ENCODE measurements at places on chromosomes 2 and 18.

DNA sequence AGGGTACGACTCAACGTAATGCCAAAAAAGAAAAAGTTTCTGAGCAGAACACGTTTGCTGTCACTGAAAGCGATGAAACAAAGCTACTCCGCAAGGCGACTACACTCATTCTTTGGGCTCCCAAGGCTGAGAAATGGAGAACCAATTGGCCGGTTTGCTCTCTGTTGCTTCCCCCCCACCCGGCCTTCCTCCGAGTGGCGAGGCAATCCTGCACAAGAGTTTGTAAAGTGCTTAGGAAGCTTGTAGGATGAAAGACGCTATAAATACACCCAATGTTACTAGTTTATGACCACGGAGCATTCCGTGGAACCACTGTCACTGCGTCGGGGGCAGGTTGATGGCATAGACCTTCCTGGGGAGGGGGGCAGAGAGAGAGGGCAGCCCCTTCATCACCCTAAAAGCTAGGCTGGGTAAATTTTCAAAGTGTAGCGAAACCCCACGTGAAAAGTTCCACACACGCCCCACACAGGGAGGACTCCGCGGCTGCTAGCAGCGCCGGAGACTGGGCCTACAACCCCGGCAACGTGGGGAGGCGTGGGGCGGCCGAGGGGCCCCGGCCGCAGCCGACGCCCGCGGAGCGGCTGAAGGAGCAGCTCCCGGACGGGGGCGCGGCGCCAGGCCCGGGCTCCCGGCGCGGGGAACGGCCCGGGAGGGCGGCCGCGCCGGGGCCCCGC is 915 bp downstream of the CUL3 start:
- peak; percentile 42 for DNase-seq

- DNase-seq, result peak; percentile 33
Measured at GRCh38 chr18:44130376-44130942, 550.2 kb upstream of the SETBP1 start.

DNA sequence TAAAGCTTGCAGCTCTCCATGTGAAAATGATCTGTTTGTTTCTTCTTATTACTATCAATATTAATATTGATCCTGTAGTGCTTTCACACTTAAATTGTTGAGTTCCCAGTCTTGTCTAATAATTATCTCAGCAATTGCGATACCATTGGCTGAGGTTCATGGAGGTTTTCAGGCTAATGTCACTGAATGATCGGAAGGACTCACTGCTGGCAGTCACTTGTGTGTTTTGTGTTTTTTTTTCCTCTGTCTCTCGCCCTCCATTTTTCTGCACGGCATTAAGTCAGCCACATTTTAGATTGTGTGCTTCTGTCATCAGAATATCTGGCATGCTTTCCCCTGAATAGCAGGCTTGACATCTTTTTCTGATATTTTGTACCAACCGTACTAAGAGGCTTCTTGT is 43.7 kb downstream of the AGAP1 start:
- no peak for DNase-seq

GRCh38 chr2:184689638-184690037 is 91.3 kb downstream of the ZNF804A start:
- no peak for DNase-seq

GRCh38 chr18:37611614-37612279 is 46.1 kb upstream of the CELF4 start:
- DNase-seq, result no peak

GRCh38 chr2:98914713-98915580 is 21.1 kb downstream of the CRACDL start:
- DNase-seq, result no peak

DNA sequence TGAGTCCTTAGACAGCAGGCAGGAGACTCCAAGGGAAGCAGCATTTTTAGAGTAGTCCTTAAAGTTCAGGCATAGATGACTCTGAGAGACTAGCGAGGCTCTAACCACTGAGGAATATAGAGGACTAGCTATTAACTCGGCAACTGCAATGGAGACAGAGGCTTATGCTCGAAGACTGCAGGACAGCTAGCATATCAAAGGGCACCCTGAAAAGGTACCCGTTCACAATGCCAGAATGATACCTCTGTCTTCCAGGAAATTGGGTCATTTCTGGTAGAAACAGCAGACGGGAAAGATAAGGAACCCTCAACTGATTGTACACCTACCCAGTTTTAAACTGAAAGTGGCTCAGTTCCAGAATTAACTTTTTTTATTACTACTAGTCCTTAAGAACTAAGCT is 1204.0 kb upstream of the ZEB2 start:
- DNase-seq, result no peak

- DNase-seq, result no peak
Measured at GRCh38 chr2:207879536-207879935, 109.8 kb upstream of the FZD5 start.

DNA sequence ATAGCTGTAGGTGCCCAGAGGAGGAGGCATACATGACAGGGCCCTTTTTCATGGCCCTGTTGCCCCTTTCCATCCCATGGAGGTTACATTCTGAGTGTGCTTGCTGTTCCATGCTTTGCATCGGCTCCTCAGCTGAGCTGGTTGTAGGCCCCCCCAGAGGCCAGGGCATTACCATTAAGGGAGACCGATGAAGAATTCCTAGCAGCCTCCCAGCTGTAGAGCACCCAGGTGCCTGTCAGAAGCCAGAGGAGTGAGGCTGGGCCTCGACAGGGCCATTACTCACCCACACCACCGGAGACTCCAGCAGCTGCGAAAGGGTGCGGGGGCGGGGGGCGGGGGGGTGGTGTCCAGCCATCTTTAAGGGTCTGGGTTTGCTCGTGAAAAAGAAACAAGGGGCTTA is 72.2 kb downstream of the GALNT14 start:
- DNase-seq, result no peak

DNA sequence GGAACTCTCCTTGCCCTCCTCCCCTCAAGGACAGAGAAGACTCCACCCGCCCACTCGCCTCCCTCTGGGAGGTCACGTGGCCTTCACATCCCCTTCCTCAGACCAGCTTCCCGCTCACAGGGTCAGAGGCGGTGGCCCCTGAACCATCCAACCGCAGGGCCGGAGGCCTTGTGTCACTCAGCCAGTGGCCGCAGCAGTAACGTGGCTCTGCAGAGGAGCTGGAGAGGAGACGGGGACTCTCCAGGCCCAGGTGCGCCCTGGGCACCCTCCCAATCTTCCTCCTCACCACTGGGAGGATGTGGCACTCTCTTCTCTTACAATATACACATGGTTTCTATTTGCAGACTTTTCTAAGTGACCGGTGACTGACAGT is 161.7 kb downstream of the TWIST2 start:
- DNase-seq, result no peak

DNA sequence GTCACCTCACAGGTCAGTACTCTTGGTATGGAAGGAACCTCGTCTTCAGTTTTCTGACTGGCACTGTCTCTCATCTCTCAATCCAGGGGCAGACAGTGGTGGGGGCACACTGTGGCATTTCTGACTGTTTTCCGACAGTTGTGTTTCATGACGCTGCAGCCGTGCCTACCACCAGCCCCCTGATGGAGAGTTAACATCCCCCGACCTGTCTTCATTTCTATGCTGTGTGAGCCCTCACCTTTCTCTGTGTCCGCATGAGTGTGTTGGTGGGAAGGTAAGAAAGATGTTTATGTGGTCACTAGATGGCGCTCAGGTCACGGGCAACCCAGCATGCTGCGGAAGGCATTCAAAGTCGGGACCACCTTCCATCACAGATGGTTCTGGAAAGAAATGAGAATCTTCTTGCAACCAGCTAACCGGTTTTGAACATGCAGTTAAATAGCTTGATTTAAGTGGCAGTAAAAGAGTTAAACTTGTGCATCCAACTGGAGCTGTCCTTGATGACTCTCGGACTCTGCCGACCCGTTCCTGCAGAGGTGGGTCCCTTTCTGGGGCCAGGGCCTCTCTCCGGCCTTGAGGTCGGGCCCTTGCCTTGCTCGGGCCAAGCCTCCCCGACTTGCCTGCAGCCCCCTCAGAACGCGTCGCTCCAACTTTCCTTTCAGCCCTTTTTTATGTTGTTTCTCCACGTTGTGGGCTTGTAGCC is 92.4 kb downstream of the DYSF start:
- DNase-seq, result peak; percentile 67

DNA sequence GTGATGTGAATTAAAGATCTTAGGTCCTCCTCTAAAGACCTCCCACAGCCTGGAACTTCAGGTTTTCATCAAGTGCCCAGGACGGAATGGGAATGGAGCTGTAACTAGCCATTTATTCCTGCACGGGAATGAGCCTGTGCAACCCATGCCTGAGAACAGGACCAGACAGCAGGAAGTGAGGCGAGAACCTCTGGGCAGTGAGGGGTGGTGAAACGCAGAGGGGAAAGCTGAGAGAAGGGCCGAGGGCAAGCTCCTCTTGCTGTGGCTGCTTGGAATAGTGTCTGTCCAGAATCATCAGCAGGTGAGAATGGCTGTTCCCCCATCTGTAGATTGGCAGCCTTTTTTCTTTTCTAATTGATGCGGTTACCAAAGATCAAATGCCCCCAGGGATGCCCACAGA is 4.8 kb upstream of the RALB start:
- no peak for DNase-seq

GRCh38 chr18:5941890-5942289 is 46.6 kb upstream of the TMEM200C start:
- DNase-seq, result no peak

GRCh38 chr2:236133410-236134012 is 34.7 kb downstream of the GBX2 start:
- no peak for DNase-seq

DNA sequence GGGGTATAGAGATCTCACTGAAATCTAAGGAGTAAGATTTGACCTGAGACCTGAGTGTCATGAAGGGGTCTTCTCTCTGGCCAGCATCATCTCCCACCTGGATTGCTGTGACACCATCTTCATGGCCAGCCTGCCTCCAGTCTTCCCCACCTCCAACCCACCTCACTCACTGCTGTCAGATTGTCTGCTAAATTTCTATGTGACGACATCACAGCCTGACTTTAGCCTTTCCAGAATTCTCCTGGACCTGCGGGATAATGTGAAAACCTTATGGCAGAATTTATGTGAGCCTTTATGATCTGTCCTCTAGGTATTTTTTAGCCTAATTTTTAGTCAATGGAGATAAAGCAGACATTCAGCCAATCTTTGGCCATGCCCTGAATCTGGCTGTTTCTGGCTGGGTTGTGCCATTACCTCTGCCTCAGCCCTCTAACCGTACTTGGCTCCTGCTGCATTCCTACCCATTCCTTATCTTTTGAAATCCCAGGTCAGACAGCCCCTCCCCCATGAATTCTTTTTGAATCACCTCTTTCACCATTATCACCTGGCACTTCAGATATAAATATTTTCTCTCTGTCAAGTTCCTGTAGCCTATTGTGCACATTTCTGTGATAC is 66.4 kb upstream of the MMADHC start:
- no peak for DNase-seq

DNA sequence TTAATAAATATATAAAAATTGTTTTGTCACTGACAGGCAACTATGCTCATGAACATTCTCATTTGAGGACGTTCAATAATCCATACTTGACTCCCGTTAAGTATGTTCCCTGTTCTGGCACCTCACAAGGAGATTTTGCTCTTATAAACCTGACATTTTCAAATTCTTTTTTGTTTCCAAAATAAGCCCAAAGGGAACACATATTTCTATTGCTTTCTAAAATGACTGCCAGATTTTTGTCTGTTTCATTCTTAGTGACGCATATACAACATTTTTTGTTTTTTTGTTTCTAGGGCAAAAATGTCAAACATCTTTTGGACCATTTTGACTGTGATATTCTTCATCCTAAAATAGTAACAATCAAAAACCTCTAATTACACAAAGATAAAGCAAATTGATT is 50.5 kb downstream of the CYTIP start:
- DNase-seq, result no peak

- DNase-seq, result no peak
Measured at GRCh38 chr2:17052001-17052400, 386.4 kb upstream of the CYRIA start.

DNA sequence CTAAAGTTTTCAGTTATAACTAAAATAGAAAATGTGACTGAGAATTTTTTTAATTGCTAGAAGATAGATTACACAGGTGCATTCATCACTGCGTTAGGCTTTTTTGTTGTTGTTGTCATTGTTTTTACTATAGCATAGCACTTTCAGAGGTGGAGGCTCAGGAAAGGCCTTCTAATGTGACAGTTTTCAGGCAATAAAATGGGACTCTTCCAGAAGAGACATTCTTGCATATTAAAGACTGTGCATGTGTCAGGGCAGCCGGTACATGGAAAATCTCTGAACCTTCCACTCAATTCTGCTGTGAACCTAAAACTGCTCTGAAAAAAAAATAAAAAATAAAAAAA is 175.2 kb downstream of the METTL4 start:
- DNase-seq, result no peak

GRCh38 chr2:120622886-120623753 is 112.5 kb upstream of the GLI2 start:
- DNase-seq, result no peak

DNA sequence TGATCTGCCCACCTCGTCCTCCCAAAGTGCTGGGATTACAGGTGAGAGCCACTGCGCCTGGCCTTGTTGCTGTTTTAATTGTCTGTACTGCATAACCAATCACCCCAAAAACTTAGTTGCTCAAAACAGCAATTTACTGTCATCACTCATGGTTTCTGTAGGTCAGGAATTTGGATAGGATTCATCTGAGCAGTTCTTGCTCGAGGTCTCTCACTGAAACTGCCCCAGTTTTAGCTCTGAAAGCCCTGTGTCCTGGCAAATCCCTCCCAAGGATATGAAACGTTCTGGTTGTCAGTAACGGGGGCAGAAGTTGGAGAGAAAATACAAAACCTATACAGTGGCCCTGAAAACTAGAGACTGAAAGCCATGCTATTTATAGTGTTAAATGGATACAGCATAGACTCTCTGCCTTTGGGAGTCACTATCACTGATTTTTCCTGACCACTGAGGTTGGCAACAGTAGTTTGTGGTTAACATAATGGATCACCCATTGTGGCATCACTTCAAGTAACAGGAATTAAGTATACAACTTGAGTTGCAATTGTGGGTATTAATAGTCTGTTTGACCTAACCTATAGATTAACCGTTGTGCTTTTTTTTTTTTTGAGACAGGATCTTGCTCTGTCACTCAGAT is 27.2 kb upstream of the ERICH2 start:
- no peak for DNase-seq

DNA sequence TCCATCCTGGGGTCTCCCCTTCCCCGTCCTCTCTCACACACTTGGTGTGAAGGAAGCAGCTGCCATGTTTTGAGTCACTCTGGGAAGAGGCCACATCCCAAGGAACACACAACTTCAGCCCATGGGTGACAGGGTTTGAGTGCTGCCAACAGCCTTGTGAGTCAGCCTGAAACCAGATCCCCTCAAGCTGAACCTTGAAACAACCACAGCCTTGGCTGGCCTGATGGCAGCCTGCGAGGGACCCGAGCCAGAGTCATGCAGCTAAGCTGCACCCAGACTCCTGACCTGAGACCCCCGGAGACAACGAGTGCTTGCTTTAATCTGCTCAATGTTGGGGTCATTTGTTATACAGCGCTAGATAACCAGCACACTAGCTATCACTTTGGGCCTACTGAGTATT is 19.3 kb upstream of the MC2R start:
- DNase-seq, result no peak

- DNase-seq, result no peak
Measured at GRCh38 chr2:120859814-120860578, 124.3 kb downstream of the GLI2 start.

GRCh38 chr2:240405133-240405532 is 30.3 kb upstream of the GPC1 start:
- no peak for DNase-seq

GRCh38 chr18:12076424-12077140 is 17.1 kb upstream of the ANKRD62 start:
- DNase-seq, result no peak

All from activated CD8-positive, alpha-beta T cell treated with anti-CD3 and anti-CD28 coated beads, Interleukin-2, amount 10 ng/mL, durations not matched to agents 7 days and 5 days (primary cell).